Adrenal gland (tissue), 19 donors: ENCODE measurements at places on chromosomes 4 and X.

DNA sequence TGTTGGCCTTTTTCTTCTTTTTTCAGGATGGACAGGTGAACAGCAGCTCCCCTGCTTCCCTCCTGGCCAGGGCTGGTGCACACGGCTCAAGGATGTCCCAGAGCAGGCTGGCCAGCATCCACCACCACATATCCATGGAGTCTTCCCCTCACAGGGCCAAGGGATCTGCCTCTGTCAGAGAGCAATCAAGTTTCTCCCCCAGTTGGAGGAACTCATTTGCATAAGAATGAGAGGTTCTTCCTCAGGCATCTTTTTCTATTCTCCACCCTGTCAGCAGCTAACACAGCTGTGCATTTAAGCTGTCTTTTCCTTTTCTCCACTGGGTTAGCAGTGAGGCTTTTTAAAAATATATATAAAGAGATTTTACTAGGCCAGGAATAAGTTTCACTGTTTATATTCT lies 143.8 kb downstream of the ANAPC10 start:
- H3K36me3 ChIP-seq: no peaks in the 10 kb centered on the region
- H3K4me3 ChIP-seq: no peak overlapping the region
- no peak for DNase-seq
- no peak overlapping the region for H3K27ac ChIP-seq
- no peaks in the 10 kb centered on the region for H3K27me3 ChIP-seq

DNA sequence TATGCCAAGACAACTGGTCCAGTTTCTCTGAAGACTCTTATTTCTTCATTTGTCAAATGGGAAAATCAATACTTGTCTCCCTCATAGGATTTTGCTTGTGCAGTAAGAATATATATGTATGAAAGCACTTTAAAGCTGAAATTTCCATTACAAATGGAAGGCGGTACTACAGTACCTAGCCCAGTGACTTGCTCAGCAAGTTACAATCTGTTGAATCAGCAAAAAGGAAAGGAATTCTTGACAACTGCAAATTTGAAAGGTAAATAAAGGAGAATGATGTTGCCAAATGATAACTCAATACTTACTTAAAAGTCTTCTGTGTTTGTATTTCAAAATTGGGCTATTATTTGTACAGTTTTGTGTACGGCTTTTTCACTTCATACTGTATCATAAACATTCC lies 71.1 kb downstream of the PKD2 start:
- H3K36me3 ChIP-seq: no peaks in the 10 kb centered on the region
- H3K27me3 ChIP-seq: no peaks in the 10 kb centered on the region
- no peak overlapping the region for H3K4me3 ChIP-seq
- H3K4me1 ChIP-seq: no peaks in the 10 kb centered on the region
- H3K27ac ChIP-seq: no peak overlapping the region

DNA sequence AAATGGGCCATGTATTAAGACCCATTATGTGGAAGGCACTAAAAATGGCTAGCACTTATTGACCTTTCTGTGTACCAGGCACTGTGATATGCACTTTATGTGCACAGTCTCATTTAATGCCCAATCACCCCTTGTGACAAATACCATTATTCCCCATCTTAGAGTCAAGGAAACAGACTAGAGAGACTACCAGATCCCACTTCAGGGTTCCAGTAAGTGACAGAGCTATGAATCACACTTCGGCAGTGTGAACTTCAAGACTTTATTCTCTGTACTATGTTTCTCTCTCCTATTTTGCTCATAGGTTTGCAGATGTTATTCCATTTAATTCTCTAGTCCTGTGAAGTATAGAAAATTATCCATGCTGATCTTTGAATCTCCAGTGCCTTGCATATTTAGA lies 107.0 kb downstream of the NFKB1 start:
- no peaks in the 10 kb centered on the region for H3K4me1 ChIP-seq
- DNase-seq: no peak
- no peak overlapping the region for H3K4me3 ChIP-seq
- H3K27ac ChIP-seq: no peak overlapping the region
- H3K36me3 ChIP-seq: no peaks in the 10 kb centered on the region

- H3K4me3 ChIP-seq: no peak overlapping the region
- no peaks in the 10 kb centered on the region for H3K36me3 ChIP-seq
- H3K4me1 ChIP-seq: no peaks in the 10 kb centered on the region
- H3K27ac ChIP-seq: no peak overlapping the region
- peak; percentile 64 for DNase-seq
These were observed 39.1 kb upstream of the TMEM184C start for GRCh38 chr4:147578051-147578476.

DNA sequence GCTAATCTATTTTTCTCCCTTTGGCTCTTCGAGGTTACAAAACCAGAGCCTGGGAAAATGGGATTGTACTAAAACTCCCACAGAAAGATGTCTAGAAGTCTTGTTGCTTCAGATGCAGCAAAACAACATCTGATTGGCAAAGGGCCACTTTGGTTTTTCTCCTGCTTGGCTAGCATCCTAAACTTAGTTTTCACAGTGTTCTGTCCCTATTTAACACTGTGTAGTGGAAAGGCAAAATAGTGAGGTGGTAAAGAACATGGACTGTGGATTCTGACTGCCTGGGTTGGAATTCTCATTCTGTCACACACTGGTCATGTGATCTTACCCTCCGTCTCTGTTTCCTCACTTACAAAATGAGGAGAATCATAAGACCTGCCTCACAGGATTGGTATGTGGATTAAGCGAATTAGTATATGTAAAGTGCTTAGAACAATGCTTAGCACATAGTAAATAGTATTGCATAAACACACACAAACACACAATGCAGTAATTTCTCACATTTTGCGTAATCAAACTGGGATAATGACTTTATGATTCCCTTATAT lies 23.5 kb downstream of the TIGD2 start:
- H3K4me3 ChIP-seq: no peak overlapping the region
- no peaks in the 10 kb centered on the region for H3K36me3 ChIP-seq
- H3K4me1 ChIP-seq: no peaks in the 10 kb centered on the region
- no peaks in the 10 kb centered on the region for H3K27me3 ChIP-seq

GRCh38 chr4:80266253-80266901 lies at the start of gene FGF5:
FGF5 (plus strand) TSS chr4:80266664; CDS start chr4:80266825, 161 bp downstream.
- peaks cover 57% of the 10 kb centered on the region for H3K27me3 ChIP-seq
- no peak within 1 kb of the TSS for H3K27ac ChIP-seq
- no peaks in the 10 kb centered on the region for H3K4me1 ChIP-seq
- no peak for DNase-seq

DNA sequence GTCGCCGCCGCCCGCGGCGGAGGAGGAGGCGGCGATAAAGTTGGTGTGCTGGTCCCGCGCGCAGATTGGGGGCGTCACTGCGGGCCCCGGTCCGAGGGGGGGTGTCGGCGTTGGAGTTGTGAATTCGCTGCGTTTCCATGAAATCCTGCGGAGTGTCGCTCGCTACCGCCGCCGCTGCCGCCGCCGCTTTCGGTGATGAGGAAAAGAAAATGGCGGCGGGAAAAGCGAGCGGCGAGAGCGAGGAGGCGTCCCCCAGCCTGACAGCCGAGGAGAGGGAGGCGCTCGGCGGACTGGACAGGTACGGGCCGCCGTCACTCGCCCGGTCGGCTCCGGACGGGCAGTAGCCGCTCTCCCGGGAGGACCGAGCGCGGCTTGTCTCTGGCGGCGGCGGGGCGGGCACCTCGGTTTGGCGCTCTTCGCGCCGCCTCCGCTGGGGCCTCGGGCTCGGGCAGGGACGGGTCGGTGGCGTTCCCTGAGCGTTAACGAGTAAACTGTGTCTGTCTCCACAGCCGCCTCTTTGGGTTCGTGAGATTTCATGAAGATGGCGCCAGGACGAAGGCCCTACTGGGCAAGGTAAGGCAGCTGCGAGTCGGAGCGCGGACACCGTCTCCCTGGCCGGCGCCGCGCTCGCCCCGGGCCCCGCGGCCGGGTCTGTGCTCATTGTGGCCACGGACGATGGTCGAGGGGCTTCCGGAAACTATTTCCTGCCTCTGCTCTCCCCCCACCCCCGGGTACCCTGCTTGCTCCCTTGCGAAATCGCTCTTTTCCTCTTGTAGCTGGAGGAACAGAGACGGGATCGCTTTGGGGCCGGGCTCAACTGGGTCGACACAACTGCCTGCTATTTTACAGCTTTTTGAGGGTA lies 658 bp downstream of the KDM6A start:
- peak; percentile 69 for DNase-seq
- H3K4me3 ChIP-seq: peak overlapping the region; percentile 92
- peaks cover 4% of the 10 kb centered on the region for H3K4me1 ChIP-seq
- H3K27ac ChIP-seq: peak overlapping the region; percentile 92
- no peaks in the 10 kb centered on the region for H3K36me3 ChIP-seq

DNA sequence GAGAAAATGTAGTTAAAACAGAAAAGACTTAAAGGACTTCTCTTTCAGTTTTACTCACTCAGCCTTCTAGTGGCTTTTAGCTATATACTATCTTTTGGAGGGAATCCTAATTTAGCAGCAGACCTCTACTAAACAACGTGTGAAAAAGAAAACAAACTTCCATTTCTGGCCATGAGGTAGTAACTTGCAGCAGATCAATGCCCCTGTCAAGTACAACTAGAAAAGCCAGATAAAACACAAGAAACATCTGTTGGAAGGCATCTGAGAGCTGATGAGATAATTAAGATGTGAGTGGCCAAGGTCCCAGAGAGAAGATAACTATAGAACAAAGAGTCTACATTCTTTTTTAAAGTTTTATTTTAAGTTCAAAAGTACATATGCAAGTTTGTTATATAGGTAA lies 101.7 kb downstream of the CORIN start:
- no peak overlapping the region for H3K4me3 ChIP-seq
- no peak overlapping the region for H3K27ac ChIP-seq
- DNase-seq: no peak
- H3K4me1 ChIP-seq: no peaks in the 10 kb centered on the region

GRCh38 chrX:22970861-22971260 lies 28.9 kb upstream of the DDX53 start:
- H3K27me3 ChIP-seq: no peaks in the 10 kb centered on the region
- DNase-seq: no peak
- H3K4me1 ChIP-seq: no peaks in the 10 kb centered on the region
- H3K27ac ChIP-seq: no peak overlapping the region

- no peak overlapping the region for H3K27ac ChIP-seq
- no peak overlapping the region for H3K4me3 ChIP-seq
- no peaks in the 10 kb centered on the region for H3K4me1 ChIP-seq
- DNase-seq: peak; percentile 24
These were observed 36.2 kb downstream of the ARHGAP10 start for GRCh38 chr4:147768113-147768512.

GRCh38 chr4:27592738-27593137 lies 732.1 kb downstream of the STIM2 start:
- no peaks in the 10 kb centered on the region for H3K4me1 ChIP-seq
- H3K36me3 ChIP-seq: no peaks in the 10 kb centered on the region
- no peak for DNase-seq
- H3K27me3 ChIP-seq: no peaks in the 10 kb centered on the region
- H3K4me3 ChIP-seq: no peak overlapping the region

GRCh38 chr4:186285147-186285546 lies 19.2 kb downstream of the F11 start:
- no peaks in the 10 kb centered on the region for H3K4me1 ChIP-seq
- H3K36me3 ChIP-seq: no peaks in the 10 kb centered on the region
- no peak overlapping the region for H3K27ac ChIP-seq

- DNase-seq: no peak
- no peak overlapping the region for H3K27ac ChIP-seq
- no peak overlapping the region for H3K4me3 ChIP-seq
- no peaks in the 10 kb centered on the region for H3K4me1 ChIP-seq
These were observed 22.0 kb upstream of the SUPT20HL2 start for GRCh38 chrX:24335871-24336270.

DNA sequence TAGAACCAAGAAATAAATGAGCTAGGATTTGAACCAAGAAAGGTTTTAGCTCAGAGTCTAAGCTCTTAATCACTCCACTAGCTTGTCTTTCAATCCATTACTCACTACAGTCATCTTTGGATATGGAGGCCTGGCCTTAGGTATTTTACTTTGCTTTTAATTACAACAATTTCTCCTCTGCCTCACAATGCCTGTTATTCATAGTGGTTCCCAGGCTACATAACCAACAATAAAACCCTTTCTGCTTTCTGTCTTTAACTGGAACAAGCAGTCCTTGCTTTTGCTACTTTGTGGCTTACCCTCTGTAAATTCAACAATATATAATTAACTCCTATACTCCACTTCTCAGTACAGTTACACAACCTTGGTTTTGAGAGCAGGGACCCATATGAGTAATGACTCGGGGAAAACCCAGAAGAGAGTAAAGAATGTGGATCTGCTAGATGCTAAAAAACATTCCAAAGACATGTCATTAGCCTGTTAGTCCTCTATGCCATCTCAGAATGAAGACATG lies 94.7 kb upstream of the NAP1L5 start:
- H3K27me3 ChIP-seq: no peaks in the 10 kb centered on the region
- no peak overlapping the region for H3K27ac ChIP-seq
- DNase-seq: no peak
- H3K4me3 ChIP-seq: no peak overlapping the region

DNA sequence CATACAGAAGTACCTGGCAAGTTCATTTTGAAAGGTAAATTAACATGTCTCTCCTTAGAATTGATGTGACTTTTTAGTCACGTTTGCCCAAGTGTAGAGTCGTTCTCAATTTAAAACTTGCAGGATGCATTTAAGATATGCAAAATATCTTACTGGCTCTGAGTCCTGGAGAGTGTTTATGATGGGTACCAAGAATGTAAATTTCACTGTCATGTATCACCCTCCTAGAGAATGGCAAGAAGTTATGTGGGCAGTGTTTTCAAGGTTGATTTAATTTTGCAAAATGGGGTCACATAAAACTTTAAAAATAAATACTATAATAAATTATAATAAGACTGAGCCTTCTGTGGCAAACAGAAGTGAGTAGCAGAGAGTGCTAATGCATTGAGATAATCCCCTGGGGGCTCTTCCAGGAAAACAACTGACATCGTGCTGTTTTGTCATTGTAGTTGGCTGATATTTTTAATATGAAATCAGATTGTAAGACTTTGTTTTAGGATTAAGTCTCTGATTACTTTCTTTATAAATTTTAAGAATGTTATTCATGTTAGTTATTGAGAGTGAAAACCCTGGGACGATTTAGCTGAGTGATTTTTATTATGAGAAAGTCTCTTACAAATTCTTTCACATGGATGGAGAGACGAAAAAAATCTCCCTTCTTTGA lies 103.0 kb downstream of the AFF1 start:
- H3K4me1 ChIP-seq: peaks cover 83% of the 10 kb centered on the region
- H3K27me3 ChIP-seq: no peaks in the 10 kb centered on the region
- no peaks in the 10 kb centered on the region for H3K36me3 ChIP-seq
- DNase-seq: no peak
- H3K27ac ChIP-seq: peak overlapping the region; percentile 70

GRCh38 chr4:139603576-139604410 lies 47.8 kb upstream of the SETD7 start:
- H3K4me1 ChIP-seq: no peaks in the 10 kb centered on the region
- H3K27me3 ChIP-seq: no peaks in the 10 kb centered on the region
- H3K27ac ChIP-seq: no peak overlapping the region
- DNase-seq: peak; percentile 50

GRCh38 chr4:170008371-170008770 lies 17.8 kb downstream of the MFAP3L start:
- no peaks in the 10 kb centered on the region for H3K36me3 ChIP-seq
- DNase-seq: no peak
- H3K4me1 ChIP-seq: no peaks in the 10 kb centered on the region
- H3K27ac ChIP-seq: no peak overlapping the region
- H3K27me3 ChIP-seq: no peaks in the 10 kb centered on the region
- H3K4me3 ChIP-seq: no peak overlapping the region
